ENCODE measurements at places on chromosomes 5 and 9.
A peak's percentile ranks its signal among the peaks of the same experiment; 100 is the strongest.

DNA sequence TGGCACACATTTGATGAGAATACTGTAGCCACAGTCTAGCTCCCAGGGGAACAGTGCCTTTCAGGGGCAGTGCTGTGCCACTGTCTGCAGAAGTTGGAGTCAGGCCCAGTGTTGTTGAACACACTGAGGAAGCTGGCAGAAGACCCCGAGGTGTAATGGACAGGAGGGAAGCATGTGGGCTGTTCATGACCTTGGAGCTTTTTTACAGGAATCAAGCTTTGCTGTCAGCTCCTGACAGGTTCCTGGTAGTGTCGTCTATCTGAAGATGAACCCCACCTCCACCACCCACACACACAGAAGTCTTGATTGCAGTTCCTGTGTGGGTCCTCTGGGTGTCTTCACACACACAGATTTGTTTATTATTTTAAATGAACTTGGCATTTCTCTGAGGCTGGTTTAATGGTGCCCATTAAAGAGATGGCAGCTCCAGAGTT, 40.3 kb upstream of the TNFAIP8 start:
- DNase-seq, result peak; percentile 67

- no peak for DNase-seq
Observed at GRCh38 chr5:32089146-32090000, 84.7 kb downstream of the GOLPH3 start.

GRCh38 chr5:120609570-120609969, 145.5 kb downstream of the PRR16 start:
- DNase-seq, result no peak

DNA sequence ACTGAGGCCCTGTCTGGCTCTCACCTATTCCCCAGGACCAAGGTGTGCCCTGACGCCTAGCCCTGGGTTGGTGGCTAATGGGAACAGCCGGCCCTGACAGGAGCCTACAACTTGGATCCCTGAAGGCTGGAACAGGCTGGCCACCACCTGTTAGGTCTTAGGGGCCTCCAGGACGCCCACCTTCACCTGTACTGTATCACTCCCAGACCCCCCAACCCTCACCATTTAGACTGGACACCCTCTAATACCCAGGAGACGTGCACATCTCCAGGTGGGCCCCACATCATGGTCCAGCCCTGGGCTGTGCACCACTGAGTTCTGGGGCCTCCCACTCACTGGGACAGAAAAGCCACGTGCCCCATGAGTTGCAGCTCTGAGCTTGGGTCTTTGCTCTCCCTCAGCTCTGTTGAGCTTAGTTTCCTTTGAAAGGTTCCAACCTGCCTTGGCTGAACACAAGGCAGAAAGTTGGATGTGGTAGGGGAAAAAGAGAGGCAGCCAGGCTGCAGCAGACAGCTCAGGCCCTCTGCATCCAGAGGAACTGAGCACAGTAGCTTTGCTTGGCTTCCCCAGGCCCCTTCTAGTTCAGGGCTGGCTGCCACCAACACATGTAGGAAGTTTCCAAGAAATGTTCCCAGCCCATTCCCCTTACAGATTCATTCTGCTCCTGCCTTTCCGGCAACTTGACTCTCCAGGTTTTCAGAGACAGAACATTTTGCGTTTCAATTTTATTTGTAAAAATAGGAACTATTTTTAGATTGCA, 116.8 kb upstream of the TBC1D2 start:
- no peak for DNase-seq

GRCh38 chr5:73160239-73160671, 12.7 kb upstream of the TMEM174 start:
- peak; percentile 77 for DNase-seq

- DNase-seq, result no peak
Observed at GRCh38 chr9:77864211-77864889, 167.3 kb downstream of the GNAQ start.

- no peak for DNase-seq
Observed at GRCh38 chr5:39441838-39442237, 17.1 kb upstream of the DAB2 start.

Measured in activated naive CD4-positive, alpha-beta T cell treated with anti-CD3 and anti-CD28 coated beads, Interleukin-2, amount 10 ng/mL, durations not matched to agents 7 days and 5 days (primary cell).